ENCODE measurements at places on chromosomes 5 and 9. TPM values are rescaled to one million over a fixed set of nuclear protein-coding genes. Genes with fewer than 3 reads are reported as not detected.

Gene PCDHGC5
- 1.7 TPM for total RNA-seq

Gene UAP1L1
- 4.3 TPM for total RNA-seq

Gene BTNL3
- not detected for total RNA-seq

Gene NDUFS6
- total RNA-seq, result 135 TPM

Gene CMYA5
- total RNA-seq, result 1,199 TPM

Gene GLT6D1
- not detected for total RNA-seq

Gene IRX2
- total RNA-seq, result not detected

Gene TIGD6
- 1.6 TPM for total RNA-seq

Gene PTPRD
- total RNA-seq, result 6.6 TPM

Gene DOCK8
- total RNA-seq, result 5.2 TPM

Gene WDR31
- total RNA-seq, result 4.6 TPM

GRCh38 chr5:14702238-14702839, 37.8 kb downstream of the OTULIN start:
- DNase-seq, result no peak

GRCh38 chr9:136316271-136316751, 11.0 kb upstream of the GPSM1 start:
- no peak for DNase-seq

- no peak for DNase-seq
Measured at GRCh38 chr9:95434116-95435073, 82.4 kb downstream of the PTCH1 start.

DNA sequence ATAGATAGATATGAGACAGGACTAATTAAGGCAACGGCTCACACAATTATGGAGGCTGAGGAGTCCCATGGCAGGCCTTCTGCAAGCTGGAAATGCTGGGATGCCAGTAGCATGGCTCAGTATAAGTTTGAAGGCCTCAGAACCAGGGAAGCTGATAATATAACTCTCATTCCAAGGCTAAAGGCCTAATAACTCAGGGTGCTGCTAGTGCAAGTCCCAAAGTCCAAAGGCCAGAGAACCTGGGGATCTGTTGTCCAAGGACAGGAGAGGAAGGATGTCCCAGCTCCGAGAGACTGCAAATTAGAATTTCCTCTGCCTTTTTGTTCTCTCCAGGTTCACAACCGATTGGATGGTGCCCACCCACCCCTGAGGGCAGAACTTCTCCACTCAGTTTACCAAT, 114.5 kb downstream of the SV2C start:
- no peak for DNase-seq

- no peak for DNase-seq
Measured at GRCh38 chr9:35577486-35577885, 27.6 kb upstream of the TESK1 start.

GRCh38 chr5:142439207-142439860, 114.5 kb upstream of the SPRY4 start:
- DNase-seq, result no peak

DNA sequence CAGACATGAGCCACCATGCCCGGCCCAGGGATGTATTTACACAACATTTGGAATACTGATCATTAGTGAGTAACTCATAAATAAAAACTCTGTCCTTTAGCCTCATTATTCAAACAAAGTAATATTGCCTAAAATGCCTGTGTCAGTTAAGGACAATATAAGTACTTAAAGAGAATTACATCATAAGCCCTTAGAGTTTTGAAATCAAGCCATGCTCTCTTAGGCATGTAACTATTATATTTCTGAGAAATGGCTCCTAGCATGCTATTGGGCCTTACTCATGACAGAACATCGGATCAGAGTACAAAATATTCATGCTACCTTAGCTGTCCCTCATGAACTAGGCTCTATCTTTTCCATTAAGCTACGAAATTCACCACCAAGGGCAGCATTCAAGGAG, 309.3 kb downstream of the CHSY3 start:
- no peak for DNase-seq

- no peak for DNase-seq
Measured at GRCh38 chr5:107864793-107865192, 194.1 kb upstream of the EFNA5 start.

DNA sequence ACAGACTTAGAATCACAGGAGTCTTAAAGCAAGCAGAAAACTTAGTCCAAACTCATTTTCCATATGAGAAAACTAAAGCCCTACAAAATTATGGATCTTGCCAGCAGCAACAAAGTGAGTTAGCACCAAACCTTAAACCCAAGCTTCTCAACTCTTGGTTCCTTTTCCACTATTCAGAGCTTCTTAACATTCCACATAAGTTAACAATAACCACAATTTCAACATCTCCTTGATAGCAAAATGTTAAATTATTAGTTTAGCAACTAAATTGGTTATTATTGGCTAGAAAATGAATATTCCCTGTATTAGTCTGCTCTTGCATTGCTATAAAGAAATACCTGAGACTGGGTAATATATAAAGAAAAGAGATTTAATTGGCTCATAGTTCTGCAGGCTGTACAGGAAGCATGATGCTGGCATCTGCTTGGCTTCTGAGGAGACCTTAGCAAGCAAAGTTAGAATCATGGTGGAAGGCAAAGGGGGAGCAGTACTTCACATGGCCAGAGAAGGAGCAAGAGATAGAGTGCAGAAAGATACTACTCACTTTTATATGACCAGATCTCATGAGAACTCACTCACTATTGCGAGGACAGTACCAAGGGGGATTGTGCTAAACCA, 26.2 kb upstream of the ARSB start:
- no peak for DNase-seq

DNA sequence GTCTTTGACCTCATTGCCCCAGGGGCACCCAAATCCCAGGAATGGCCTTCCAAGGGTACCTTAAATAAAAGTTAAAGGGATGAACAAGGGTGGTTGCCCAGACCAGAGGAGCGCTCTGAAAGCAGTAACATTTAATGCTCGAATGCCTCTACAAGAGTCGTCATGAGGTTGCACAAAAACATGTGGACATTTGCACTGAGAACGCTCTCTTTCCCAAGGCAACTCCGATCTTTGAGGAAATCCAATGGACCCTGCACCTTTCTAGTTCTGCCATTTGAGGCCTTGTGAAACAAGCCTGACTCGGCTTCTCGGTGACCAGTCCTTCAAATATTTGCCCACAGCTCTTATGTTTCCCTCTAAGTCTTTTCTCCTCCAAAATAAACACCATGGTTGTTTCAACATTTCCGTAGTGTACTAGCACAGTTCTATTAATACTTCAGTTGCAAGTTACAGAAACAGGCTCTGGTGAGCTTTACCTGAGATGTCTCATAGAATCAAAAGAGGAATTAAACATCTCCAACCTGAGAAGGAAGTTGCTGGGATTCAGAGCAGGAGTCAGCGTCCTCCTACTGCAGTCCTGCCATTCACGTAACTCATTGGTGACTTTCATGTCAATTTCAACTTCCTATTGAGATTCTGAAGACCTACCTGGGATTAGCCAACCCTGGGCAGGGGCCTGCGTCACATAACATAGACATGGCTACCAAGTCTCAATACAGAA, 168.8 kb upstream of the RAI14 start:
- no peak for DNase-seq

DNA sequence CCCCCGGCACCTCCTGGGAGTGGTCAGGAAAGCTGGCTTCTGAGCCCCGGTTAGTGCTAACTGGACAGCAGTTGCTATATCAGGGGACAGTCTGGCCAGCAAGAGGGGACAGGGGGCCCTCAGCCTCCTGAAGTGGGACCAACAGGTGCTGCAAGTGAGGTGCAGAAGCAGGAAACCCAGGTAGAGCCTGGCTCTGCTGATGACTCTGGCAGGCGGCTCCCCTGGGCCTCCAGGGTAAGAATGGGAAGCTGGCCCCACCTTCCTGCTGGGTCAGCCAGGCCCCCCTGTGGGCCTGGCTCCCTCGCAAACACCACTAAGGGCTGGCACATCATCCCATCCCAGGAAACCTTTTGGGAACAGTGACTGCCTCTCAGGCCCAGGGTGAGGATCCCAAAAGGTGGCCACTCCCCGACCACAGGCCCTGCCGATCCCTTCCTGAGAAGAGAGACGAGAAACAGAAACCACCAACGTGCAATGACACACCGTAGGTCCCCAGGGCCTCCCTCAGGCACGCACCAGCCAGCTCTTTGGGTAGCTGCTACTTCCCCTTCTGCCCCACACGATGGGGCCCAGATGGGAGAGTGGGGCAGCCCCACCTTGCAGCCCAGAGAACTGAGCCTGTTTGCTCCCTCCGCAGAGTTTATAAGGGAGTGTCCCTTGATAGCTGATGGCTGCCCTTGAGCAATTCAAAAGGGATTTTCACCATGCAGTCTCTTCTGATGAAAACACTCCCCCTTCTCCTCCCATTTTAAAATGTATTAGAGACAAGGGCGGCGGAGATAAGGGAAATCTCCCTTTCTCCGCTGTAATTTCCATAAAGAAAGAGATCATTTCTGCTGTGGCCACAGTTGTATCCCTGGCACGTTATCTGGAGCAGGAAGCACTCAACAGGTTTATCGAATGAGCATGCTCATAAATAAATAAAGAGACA, 76.8 kb downstream of the STK10 start:
- DNase-seq, result no peak

- DNase-seq, result no peak
Measured at GRCh38 chr5:149438711-149439132, 59.6 kb upstream of the IL17B start.

- no peak for DNase-seq
Measured at GRCh38 chr5:119019949-119020348, 31.6 kb upstream of the DTWD2 start.

GRCh38 chr5:132420706-132421272, 51.3 kb downstream of the SLC22A5 start:
- no peak for DNase-seq

DNA sequence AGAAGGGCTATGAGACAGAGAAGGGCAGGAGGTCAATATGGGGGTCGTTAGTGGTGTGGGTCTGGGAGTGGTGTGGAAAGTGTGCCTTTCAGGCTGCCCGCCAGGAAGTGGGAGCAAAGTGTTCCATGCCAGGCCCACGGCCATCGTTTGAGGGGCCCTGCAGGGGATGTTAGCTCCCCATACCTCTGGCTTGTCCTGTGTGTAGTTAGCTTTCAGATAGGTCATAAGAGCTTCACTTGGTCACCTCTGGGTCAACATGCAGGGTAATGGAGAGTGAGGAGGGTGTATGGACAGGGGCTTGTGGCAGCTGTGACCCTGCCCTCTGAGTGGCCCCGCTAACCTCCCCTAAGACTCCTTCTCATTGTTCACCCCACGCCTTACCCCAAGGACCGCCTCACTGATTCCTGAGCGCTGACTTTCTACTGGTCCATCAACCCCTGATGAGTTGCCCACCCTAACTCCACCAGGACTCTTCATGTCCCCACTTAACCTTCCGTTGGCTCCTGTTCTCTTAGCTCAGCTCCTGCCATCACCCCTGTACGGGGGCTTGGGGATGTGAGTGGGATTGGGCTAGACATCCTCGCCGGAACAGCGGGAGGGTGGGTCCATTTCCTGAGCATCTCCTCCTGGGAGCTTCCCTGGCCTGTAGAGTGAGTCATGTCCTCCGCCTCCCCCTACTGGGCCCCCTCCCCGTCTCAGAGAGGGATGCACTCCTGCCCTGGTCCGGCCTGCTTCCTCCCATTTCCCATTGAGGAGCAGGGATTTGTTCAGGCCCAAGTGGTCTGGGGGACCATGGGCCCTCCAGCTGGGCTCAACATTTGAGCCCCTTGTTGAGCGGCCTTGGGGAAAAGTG, 125.7 kb downstream of the FGF18 start:
- DNase-seq, result no peak

DNA sequence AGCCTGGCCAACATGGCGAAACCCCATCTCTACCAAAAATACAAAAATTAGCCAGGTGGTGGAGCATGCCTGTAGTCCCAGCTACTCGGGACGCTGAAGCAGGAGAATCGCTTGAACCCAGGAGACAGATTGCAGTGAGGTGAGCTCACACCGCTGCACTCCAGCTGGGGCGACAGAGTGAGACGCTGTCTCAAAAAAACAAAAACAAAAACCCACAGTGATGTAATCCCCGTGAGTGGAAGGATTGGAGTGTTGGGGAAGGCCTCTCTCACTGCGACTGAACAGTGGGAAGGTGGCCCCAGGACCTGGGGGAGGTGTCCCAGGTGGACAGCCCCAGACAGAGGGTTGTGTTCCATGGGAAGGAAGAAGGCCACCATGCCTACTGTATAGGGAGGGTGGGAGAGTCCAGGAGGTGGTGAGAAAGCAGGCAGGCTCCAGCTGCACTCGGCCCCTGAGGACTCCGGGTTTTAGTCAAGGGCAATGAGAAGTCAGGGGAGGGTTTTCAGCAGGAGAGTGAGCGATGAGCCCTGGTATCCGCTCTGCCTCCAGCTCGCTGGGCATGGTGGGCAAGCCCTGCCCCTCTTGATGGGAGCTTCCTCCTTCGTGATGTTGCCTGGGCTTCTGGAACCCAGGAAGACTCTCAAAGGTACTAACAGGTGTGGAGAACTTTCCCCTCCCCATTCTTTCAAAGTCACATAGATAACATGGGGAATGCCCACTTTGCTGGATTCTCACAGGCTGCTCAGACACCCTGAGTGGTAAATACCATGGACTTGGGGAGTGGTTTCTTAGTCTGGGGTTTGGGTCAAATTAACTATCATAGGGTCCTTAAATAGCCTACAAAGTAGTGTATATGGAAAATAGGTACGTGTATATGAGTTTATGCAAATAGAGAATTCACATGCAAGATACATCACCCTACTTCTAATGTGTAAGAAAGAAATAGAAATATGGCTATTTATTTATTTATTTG, 74.7 kb downstream of the PPARGC1B start:
- DNase-seq, result no peak

DNA sequence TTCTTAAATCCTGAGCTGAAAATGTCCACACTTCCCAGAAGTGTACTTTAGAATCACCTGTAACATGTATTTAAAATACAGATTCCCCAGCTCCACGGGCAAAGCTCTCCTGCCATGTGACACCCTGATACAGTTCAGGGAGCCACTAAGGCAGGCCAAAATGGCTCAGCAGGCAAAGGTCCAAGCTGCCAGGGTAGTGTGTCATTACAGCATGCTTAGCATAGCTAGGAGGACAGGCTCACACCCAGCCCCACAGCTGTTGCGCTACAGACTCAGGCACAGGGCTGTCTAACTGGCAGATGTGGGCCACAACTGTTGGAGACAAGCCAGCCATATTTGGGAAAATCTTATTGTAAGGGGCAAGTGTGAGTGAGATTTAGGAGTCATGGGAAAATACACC, 73.0 kb downstream of the C9orf85 start:
- DNase-seq, result no peak

DNA sequence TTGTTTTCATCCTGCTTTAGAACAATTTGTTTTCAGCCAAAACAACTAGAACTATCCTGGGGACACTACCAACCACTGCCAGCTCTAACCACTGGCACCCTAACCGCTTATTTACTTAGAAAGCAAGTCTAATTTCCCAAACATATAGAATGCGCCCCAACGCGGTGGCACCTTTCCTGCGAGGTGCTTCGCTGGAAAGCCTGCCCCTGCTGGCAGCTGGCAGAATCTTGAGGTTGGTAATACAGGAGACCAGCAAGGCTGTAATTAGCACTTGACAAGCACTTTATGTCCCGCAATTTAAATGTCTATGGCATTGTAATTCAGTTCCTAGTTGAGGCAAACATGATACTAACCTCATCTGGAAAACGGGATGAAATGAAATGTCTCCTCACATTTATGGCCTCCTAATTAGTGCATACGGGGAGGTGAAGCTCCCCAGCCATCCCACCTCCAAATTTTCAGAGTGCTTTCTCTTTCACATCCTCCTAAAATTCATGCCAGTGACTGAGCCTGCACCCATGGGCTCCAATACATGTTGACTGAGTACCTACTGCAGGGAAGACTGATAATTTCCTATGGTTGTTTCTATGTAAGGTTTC, 30.4 kb downstream of the GABBR2 start:
- no peak for DNase-seq
